Stimulated activated CD4-positive, alpha-beta T cell treated with anti-CD3 and anti-CD28 coated beads, Interleukin-2, amount 100 ng/mL, for 4 hours (primary cell): ENCODE measurements at places on chromosomes 11 and 22.

GRCh38 chr22:29690476-29690875, 29.3 kb upstream of the CABP7 start:
- no peak for DNase-seq

DNA sequence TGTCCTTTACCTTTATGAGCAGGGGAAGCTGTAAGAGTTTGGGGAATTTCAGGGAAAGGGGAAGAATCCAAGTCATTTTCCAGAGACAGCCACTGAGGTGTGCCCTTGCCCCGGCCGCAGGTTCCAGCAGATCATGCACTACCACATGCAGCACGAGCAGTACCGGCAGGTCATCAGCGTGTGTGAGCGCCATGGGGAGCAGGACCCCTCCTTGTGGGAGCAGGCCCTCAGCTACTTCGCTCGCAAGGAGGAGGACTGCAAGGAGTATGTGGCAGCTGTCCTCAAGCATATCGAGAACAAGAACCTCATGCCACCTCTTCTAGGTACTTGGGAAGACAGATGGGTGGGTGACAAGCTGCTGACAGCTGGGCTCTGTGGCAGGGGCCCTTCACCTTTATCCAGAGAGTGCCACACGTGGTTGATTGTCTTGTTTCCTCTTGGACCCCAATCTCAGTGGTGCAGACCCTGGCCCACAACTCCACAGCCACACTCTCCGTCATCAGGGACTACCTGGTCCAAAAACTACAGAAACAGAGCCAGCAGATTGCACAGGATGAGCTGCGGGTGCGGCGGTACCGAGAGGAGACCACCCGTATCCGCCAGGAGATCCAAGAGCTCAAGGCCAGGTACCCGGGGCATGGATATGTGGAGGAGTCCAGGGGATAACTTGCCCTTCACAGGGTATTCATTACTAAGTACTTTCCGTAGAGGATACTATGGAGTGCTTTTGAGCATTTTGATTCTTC, 5.8 kb upstream of the HMBS start:
- DNase-seq, result no peak

DNA sequence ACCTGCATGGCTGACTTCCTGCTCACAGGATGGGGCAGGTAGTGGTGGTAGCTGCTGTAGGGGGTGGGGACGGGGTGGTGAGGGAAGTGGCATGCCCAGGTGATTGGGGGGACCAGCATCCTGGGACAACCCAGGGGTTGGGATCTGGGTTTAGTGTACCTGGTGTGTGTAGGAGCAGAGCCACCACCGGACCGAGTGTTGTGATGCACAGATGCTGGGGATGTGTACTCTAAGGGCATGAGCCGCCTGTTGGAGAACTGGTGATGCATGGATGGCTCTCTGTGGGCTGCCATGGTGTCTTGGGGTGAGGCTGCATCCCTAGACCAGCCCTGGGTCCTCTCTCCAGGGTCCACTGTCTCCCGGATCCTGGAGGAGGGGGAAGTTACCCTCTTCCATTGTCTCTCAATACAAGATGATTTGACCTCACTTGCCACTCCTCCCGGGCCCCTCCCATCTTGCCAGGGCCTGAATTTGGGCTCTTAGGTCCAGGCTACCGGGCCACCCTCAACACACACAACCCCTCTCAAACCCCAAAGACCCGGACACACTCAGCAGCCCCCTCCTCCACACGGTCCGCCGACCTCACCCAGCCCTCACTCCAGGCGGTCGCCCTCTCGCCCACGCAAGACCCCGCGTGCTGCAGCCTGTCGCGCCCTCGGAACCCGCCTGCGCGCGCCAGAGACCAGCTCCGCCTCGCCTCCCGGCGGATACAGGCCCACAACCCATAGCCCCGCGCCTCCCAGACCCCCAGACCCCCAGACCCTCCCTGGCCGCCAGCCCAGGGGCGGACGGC, 619 bp downstream of the LRRC75B start:
- no peak for DNase-seq

- DNase-seq, result no peak
Observed at GRCh38 chr11:96614846-96615245, 225.0 kb downstream of the JRKL start.

DNA sequence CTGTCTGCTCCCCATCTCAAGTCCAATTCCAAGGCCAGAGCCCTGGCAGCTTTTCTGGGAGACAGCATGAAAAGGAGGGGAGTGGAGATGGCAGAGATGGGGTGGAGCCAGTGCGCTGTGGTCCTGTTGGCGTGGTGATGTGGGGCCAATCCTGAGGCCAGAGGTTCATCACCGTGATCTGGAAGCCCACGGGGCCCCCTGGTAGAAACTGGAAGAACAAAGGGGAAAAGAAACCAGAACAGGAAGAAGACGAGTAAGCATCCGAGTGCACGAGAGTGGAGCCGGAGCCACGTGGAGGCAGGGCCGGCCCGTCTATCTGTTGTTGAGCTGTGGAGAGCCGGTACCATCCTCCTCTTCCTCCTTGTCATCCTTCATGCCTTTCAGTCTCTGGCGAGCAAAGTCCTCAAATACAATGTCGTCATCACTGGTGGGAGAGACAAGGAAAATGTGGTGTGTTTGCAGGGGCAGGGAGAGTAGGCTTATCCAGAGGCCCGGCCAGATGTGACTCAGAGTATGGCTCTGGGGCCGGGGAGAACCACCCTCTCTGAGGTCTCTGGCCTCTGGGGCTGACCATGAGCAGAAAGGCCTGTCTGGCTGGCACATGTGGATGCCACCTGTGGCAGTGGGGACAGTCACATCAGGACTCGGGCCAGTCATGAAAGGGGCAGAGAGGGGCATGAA, 25.4 kb downstream of the TPBGL start:
- no peak for DNase-seq

- no peak for DNase-seq
Observed at GRCh38 chr22:42693055-42693762, 27.5 kb downstream of the A4GALT start.

DNA sequence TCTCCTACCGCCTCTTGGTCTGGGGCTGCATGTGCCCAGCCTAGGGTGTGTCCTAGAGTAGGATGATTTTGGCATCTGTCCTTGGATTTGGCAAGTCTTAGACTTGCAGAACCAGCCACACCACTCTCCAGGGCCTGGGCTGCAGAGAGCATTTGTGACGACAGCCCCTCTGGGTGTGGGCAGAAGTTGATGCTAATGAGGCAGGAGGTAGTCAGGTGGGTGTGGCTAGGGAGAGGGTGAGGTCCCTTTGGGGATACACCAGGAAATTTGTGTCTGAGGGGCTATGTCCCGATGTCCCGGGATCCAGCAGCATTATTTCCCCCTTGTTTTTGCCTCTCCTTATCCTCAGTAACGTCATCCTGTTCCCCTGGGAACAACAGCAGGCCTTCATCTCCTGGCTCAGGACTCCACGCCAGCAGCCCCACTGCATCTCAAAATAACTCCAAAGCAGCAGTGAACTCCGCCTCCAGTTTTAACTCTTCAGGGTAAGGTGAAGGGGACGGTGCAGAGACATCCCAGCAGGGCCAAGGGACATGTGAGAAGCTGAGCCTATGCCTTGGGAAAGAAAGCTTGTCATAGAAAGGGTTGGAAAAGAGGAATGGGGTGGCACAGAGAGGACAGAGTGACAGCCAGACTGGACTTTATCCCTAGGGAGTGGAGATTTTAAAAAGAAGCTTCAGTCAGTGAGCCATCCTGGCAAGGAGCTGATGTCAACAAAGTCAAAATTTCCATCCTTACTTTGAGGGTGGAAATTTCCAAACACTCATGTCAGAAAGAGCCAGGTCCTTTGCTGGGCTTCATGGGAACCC, 8.0 kb upstream of the TLCD5 start:
- DNase-seq, result no peak

GRCh38 chr22:19873138-19873959, 18.7 kb upstream of the GNB1L start:
- no peak for DNase-seq

GRCh38 chr11:71065841-71066240, 186.5 kb downstream of the SHANK2 start:
- DNase-seq, result no peak

DNA sequence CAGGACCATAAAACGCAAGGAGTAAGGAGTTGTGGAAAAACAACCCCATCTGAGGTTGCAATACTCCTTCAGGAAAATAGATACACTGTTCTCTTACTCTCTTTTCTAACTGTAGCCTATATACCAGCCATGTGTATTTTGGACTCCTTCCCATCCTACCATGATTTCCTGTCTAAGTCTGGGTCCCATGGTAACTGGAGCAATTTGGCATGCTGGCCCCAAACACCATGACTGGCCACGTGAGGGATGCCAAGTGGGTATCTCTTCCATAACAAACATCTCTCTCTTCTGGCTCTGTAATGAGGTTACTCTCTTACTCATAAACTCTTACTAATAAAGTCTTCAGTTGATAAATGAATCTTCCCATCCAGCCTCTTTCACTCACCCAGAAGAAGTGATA, 26.5 kb downstream of the ABTB2 start:
- DNase-seq, result no peak

GRCh38 chr11:128372977-128373376, 214.4 kb downstream of the ETS1 start:
- no peak for DNase-seq

- DNase-seq, result no peak
Observed at GRCh38 chr11:86787656-86788055, 12.7 kb upstream of the PRSS23 start.

- no peak for DNase-seq
Observed at GRCh38 chr11:114259551-114259983, 36.6 kb upstream of the NNMT start.

- no peak for DNase-seq
Observed at GRCh38 chr22:32843300-32843699, 41.8 kb downstream of the TIMP3 start.

- DNase-seq, result no peak
Observed at GRCh38 chr22:44244265-44244822, 63.6 kb downstream of the PARVG start.

DNA sequence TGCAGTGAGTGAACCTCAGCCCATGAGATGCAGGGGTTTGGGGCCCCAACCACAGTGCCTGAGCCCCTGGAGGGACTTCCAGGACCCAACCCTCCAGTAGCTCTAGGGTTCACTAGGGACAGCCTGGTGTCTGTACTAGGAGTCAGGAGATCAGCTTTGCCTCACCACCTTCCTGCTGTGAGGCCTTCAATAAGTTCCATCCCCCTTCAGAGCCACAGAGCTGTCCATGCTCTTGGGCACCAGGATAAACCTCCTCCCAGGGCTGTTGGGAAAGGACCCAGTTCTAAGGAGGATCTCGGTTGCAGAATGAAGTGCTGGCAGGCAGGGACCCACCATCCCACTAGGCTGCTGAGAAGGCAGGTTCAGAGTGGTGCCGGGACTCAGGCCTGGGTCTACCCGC, 9.7 kb downstream of the ARHGEF17 start:
- no peak for DNase-seq

DNA sequence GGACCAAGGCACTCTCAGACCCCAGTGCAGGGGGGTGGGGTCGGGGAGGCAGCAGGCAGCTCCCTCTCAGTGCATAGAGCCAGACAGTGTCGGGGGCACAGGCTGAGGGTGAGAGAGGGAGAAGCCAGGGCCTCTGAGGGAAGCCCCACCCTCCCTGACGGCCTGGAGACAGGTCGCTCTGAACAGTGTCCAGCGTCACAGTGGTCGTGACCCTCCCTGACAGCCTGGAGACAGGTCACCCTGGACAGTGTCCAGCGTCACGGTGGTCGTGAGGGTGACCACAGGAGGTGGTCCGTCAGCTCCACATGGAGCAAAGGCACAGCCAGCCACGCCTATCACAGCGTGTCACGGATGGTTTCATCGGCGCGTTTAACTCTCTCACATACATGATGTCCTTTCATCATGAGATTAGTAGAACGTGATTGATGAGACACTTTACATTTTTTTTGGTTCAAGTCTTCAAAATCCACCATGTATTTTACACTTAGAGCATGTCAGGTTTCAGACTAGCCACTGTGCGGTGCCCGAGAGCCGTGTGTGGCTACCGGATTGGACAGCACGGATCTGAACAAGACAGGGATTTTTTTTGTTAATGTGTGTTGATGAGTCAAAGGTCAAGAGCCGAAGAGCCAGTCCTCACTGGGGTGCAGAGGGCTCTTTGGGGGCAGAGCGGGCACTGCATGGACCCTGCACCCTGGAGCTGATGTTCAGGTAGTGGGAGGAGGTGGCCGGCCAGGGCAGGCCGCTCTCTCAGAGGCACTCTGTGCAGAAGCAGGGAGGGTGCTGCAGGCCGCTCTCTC, 23.9 kb upstream of the PANX2 start:
- no peak for DNase-seq

DNA sequence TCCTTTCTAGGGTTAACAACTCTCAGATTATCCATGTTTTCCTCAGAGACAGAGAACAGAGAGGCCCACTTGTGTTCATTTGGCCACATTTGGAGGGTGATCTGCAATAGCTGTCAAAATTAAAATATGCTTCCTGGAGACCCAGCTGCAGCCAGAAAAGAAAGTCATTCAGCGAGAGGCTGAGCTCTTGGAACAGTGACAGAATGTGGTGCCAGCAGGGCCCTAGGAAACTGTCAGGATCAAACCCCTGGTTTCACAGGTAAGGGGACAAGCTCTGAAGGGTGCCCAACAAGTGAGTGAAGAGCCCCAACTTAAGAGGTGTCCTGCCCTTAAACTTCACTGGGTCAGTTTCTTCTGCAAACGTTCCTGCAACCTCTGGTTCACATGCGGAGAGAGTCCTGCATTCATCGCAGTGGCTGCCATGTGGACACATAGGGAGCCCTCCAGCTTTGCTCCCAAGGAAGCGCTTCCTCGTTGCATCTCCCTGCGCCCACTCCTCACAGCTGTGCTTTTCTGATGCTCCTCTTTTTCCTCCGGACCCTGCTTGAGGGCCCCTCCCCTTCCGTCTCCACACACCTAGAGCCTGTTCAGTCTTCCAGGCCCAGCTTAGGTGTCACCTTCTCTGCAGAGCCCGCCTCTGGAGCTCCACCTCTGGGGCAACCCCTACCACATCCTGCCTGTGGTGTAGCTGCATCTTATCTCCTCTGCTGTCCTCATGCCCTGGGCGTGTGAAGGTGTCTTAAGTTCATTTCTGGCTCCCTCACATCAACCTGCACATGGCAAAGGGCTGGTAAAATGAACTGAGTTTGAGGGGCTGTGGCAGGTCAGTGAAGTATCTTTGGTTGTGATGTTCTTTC, 3.9 kb downstream of the UCP3 start:
- peak; percentile 76 for DNase-seq

DNA sequence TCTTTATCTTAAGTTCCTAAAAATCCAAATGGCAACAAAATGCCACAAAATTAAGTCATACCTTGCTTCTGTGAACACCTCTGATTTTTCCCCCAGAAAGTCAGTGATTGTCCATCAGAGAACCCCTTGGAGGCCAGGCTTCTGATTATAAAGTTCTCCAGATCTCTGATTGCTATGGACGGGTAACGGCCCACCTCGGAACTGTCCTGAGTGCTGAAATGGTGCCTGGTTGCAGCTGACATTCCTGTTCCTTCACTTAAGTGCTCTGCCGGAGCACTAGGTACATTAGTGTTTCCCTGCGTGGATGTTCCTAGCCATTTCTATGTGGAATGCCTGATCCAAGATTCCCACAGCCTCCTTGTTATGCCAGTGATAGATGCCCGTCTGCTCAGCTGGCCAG, 85.0 kb downstream of the CHST1 start:
- DNase-seq, result no peak

DNA sequence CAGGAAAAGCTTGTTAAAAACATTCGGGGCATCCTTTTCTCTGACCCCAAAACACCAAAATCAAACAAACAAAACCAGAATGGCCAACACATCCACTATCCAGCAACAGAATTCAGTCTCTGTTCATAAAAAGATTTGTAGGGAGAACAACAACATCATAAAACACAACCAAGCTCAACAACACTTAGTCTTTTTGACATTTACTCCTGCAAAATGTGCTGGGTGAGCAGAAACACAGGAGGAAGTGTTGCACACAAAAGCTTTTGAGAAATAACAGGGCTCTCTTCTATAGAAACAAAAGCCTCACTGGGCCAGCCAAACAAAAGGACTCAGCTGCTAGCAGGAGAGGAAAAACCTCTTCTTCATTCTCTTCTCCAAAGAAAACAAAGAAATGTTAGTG, 736.0 kb upstream of the CCDC90B start:
- DNase-seq, result no peak
